Kidney tubule cell (primary cell): ENCODE measurements at places on chromosomes 12 and 14.

DNA sequence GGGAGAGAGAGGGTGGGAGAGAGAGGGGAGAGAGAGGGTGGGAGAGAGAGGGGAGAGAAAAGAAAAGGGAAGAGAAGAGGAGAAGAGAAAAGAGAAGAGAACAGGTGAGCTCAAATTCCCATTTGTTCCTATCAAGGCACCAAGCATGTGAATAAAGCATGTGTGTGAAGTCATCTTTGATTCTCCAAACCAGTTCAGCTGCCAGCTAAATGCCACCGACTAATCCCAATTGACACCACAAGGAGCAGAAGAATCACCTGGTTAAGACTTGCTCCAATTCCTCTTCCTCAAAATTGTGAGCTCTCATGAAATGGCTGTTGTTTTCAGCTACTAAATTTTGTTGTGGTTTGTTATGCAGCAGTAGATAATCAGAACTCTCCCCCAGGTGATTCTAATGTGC, 188.9 kb downstream of the TMX1 start:
- no peak for DNase-seq

- DNase-seq, result no peak
Observed at GRCh38 chr12:110379197-110379596, 24.3 kb downstream of the ANAPC7 start.

- no peak for DNase-seq
Observed at GRCh38 chr12:12627308-12627827, 15.7 kb downstream of the CREBL2 start.

DNA sequence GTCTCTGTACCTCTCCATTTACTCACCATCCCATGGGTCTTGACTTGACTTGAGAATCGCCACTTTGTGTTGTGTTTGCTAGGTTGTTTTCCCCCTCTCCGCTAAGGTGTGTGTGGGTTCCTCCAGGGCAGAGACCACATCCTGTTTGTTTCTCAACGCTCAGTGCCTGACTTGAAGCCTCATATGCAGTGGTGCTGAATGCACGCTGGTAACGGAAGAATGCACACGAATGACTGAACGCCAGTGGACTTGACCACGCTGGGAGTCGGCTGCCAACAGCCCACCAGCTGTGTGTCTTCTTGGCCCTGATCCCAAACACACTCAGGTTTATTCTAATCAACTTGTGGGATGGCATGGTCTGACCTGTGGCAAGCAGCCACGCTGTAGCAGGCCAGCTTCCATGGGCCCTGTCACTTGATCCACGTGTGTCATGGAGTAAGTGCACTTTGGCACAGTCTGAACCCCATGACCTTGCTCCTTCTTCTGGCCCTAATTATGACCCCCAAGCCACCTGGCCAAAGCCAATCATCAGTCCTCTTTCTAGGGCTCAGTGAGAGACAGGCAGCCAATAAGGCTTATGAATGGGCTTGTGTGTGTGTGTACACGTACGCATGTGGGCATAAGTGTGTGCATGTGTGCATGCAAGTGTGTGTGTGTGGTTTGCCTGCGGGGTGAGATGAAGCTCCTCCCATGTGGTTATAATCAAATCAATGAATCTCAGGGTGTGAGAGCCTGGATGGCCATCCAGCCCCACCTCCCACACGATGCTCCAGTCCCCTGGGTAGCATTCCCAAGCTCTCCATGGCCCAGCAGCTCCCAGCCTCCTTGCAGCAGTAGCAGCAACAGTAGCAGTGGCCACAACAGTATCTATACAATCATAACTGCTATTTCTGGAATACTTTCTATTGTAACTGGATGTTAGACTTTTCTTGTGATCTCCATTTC, 6.4 kb upstream of the TC2N start:
- DNase-seq, result peak; percentile 94

DNA sequence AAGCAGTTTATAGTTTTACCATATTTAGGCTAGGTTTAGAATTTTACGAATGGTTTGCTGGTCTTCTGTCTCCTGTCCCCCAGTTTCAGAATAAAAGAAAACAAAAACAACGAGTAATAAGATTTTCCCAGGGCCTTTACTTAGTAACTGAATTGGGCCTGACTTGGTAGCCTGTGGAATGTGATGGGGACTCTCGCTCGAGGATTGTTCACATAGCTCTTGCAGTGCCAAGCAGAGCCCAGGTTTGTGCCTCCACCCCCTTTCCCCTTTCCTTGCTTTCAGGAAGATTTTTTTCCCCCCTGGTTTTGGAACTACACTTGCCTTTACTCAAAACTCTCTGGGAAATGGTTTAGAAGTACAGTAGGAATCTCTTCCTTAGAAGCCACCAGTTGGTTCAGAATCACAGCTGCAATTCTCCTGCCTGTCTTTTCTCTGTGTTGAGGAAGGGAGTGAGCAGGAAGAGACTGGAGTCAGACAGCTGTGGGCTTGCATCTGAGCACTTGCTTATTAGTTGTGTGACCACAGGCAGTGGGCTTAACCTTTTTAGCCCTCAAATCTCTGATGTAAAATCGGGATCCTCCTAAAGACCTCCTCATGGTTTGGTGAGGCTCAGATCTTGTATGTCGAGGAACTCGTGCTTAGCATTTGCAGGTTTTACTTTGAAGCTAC, 501.2 kb downstream of the PCNX1 start:
- DNase-seq, result no peak
